ENCODE measurements at places on chromosomes 3 and 15. TPM values are rescaled to one million over a fixed set of nuclear protein-coding genes. Genes with fewer than 3 reads are reported as not detected.

Gene TM6SF1
- 7.3 TPM for total RNA-seq

Gene THAP10
- total RNA-seq, result 5.9 TPM

Gene SV2B
- 4.9 TPM for total RNA-seq

Gene CPLX3
- total RNA-seq, result not detected

Gene CD200
- total RNA-seq, result 4.8 TPM

Gene ANKRD63
- not detected for total RNA-seq

Gene CACNA2D3
- 0.59 TPM for total RNA-seq

Gene GOLGA6L4
- 5.3 TPM for total RNA-seq

GRCh38 chr3:168888781-168889180 lies 774.7 kb downstream of the MECOM start:
- no peak overlapping the region for H3K27ac ChIP-seq
- H3K36me3 ChIP-seq, result no peaks in the 10 kb centered on the region
- no peaks in the 10 kb centered on the region for H3K27me3 ChIP-seq
- no peaks in the 10 kb centered on the region for H3K4me1 ChIP-seq
- no peak overlapping the region for H3K4me3 ChIP-seq
- no peak for DNase-seq

- H3K4me1 ChIP-seq, result peaks cover 37% of the 10 kb centered on the region
- H3K4me3 ChIP-seq, result peak overlapping the region; percentile 4
- no peaks in the 10 kb centered on the region for H3K36me3 ChIP-seq
- no peak for DNase-seq
Measured at GRCh38 chr3:188948281-188948996, 223.3 kb upstream of the TPRG1 start.

DNA sequence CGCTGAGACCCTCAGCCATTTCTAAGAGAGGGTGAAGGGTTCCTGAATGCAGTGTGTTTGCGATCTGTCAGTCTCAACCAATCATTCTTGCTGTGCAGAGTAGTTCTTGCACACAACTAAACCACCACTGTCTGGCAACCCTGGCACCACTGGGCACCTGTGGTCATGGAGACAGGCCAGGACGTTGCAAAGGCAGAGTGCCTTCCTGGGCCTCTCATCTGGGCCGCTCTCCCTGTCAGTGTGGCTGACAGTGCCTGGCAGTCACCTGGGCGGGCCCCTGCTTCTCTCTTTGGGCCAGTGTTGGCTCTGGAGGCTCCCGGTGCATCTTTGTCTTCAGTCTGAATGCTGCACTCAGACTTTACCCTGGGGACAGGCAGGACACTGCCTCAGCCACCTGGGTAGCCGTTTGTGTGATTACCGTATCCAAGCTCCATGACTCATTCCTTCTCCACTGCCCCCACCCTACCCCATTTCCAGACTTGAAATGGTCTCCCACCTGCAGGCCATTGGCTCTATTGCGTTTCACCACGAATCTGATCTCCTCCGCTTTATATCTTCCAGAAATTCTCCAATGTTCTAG lies 104.6 kb upstream of the KLF13 start:
- no peak overlapping the region for H3K4me3 ChIP-seq
- H3K4me1 ChIP-seq, result no peaks in the 10 kb centered on the region
- no peak overlapping the region for H3K27ac ChIP-seq
- H3K36me3 ChIP-seq, result no peaks in the 10 kb centered on the region
- peak; percentile 41 for DNase-seq
- no peaks in the 10 kb centered on the region for H3K27me3 ChIP-seq

- no peaks in the 10 kb centered on the region for H3K36me3 ChIP-seq
- no peaks in the 10 kb centered on the region for H3K27me3 ChIP-seq
- DNase-seq, result no peak
- no peak overlapping the region for H3K4me3 ChIP-seq
- H3K27ac ChIP-seq, result no peak overlapping the region
- H3K4me1 ChIP-seq, result no peaks in the 10 kb centered on the region
Measured at GRCh38 chr3:160069986-160070385, 81.4 kb downstream of the IL12A start.

DNA sequence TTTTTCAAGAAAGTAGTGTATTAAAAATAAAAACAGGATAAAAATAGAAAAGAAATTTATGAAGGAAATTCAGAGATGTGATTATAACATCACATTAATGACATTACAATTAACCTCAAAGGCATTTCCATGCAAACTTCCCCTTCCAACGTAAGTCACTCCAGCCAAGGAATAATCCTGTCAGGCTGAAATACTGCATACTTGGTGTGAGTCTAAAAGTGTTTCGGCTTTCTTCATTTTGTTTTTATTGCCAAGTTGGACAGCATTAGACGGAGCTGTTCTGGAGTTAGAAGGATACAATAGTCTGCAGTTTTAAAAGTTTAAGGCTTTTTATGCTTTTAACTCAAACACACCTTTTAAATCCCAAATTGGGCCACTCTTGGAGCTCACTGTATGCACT lies 435.0 kb downstream of the MECOM start:
- no peaks in the 10 kb centered on the region for H3K27me3 ChIP-seq

DNA sequence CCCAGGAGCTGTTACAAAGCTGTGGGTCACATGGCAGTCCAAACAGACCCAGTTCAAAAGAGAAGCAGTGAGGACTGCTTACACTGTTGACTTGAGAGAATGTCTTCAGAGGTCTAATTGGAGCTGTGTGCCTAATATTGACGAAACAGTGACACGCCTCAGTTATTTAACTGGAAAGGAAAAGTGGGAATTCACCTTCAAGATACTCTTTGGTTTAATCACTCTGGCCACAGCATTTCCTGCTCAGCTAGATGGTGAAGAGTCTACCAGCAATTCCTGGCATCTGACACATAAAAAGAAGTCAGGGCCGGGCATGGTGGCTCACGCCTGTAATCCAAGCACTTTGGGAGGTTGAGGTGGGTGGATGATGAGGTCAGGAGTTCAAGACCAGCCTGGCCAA lies 326.4 kb downstream of the SV2B start:
- H3K27me3 ChIP-seq, result no peaks in the 10 kb centered on the region
- no peaks in the 10 kb centered on the region for H3K4me1 ChIP-seq
- no peak overlapping the region for H3K4me3 ChIP-seq
- no peaks in the 10 kb centered on the region for H3K36me3 ChIP-seq
- DNase-seq, result no peak

- H3K27me3 ChIP-seq, result no peaks in the 10 kb centered on the region
- no peak for DNase-seq
- no peaks in the 10 kb centered on the region for H3K4me1 ChIP-seq
- no peak overlapping the region for H3K4me3 ChIP-seq
- H3K27ac ChIP-seq, result no peak overlapping the region
Measured at GRCh38 chr3:184284696-184285095, 8.9 kb downstream of the ECE2 start.

Measured in breast epithelium (tissue), 4 donors.